Fibroblast of villous mesenchyme (primary cell): ENCODE measurements at places on chromosomes 5 and 9.
A peak's percentile ranks its signal among the peaks of the same experiment; 100 is the strongest.

DNA sequence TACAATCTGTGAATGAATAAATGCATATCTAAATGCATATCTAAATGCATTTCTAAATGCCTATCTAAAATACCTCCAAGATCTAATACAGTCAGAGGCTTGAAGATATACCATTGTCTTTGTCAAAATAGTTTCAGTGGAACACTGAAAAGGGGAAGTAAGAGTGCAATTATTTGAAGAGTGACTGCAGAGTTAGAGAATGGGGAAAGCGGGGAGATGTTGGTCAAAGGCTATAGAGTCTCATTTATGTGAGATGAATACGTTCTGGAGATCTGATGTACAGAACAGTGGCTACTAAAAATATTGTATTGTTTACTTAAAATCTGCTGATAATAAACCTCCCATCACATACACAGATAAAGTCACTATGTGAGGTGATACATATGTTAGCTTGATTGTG lies 1126.2 kb upstream of the CDH9 start:
- DNase-seq = no peak

GRCh38 chr9:14231196-14231990 lies 82.5 kb downstream of the NFIB start:
- no peak for DNase-seq

DNA sequence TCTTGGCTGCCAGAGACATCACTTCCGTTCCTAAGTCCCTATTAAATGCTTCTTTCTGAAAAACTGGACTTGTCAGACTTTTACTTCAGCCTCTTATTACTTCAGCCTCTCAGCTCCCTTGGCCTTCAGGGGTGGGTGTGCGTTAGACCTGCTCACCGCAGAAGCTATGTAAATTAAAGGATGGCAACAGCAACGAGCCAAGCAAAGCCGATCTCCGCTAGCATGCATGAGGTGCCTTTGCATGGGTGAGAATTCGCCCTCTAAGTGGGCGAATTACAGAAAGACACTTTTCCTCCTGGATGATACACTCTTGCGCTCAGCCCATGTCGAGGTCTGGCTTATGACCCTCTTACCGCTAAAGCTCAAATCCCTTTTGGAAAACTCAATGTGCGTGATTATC lies 10.9 kb upstream of the IL3 start:
- DNase-seq = no peak

GRCh38 chr9:11871852-11872251 lies 821.3 kb upstream of the TYRP1 start:
- no peak for DNase-seq

DNA sequence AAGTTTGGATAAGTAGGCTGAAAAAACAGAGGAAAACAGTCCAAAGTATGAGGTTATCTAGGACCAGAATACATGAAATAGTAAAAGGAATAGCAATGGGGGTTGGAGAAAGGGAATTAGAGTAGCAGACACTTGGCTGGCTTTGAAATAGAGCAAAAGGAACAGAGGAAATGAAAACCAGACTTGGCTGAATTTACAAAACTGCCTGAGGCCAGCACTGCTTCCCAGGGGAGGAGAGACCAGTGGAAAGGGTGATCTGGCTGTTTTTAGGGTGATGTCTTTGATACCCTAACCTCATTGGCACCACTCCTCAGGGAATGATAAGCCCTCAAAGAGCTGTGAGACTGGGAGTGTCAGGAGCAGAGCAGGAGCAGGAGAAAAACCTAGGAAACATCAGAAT lies 413.4 kb upstream of the SLC30A5 start:
- no peak for DNase-seq

- no peak for DNase-seq
Measured at GRCh38 chr5:133026664-133027153, 360 bp upstream of the ZCCHC10 start.

GRCh38 chr5:121462441-121462840 lies 389.2 kb upstream of the FTMT start:
- DNase-seq = no peak

GRCh38 chr5:134543820-134544614 lies 18.5 kb downstream of the JADE2 start:
- no peak for DNase-seq

- DNase-seq = no peak
Measured at GRCh38 chr5:14727928-14728458, 63.5 kb downstream of the OTULIN start.

DNA sequence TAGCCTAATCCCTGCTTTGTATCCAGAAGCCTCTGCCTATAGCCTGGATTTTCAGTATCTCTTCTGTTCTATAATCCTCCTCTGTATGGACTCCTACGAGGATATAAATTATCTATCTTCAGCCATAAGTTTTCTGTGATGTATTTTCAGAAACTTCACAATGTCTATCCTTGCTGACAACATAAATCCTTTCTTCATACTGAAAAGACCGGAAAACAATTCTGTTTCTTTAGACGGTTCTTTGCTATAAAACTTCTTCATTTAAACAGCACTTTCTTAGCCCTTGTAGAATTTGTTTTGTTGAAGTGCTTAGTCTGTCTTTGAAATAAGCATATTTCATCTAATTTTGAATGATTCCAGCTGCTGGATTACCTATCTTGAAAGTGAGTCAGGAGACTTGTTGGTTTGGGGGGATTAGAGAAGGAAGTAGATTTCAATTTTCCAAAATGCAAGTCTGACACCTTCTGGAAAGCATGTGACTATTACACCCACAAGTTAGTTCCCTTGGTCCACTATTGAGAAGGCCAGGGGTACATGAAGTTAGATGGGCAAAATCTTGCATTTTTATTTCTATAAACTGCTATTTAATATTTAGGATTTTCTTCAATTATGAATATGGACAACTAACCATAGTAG lies 96.3 kb upstream of the RANBP3L start:
- DNase-seq = peak; percentile 86

GRCh38 chr9:106875529-106875928 lies 12.6 kb downstream of the ZNF462 start:
- DNase-seq = no peak

DNA sequence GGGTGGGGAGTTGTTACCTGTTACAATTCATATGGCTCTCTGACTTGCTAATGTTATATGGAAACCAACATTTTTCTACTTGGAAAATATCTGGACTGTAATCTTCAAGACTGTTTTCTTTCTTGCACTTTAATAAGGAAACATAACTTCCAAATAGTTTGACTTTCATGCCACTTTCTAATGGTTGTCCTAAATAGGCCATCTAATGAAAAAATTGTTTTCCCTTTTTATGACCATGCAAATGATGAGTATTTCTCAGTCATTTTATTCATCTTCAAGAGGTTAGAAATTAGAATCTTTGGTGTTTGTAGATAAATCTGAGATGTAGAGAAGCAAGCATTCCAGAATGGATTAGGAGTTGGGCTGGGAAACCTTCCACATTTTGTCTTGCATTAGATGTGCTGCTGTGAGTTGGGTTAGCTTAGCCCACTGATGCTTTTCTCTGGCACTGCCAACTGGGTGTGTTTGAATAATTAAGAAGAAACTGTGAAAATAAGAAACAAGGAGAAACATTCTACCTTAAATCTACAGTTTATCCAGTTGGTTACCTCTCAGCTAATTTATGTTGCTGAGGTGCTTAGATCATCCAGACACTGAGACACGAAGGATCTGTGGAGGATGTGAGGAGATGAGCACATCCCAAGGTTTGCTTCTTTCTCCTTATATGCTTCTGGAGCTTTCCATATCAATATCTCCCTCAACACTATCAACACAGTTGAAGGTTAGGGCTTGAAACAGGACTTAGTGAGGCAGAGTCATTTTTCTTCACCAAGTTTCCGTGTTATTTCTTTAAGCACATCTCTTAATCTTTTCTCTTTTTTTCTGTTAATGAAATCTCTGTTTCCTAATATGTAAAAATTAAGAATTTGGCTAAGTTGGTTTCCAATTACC lies 2.7 kb downstream of the RASGRF2 start:
- DNase-seq = no peak

DNA sequence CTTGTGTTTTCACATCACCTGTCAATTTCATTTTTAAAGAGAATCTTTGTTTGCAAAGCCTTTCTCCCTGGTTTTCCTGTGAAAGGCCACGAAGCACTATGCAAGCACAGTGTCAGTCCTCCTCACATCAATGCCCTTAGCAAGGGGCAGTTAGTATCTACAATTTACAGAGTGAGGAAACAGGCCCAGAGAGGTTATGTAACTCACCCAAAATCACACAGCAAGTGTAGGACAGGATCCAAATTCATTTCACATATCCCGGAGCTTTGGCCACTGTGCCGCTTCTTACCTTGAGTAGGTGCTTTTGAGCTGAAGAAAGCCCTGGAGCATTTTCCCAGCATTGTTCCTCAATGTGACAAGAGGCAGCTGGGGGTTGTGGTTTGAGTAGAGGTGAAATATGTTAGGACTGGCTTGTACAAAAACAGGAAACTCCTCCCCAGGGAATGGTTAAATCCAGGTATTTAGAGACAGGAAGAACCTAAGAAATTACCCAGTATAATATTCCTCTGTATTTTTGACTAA lies 283.8 kb downstream of the NTRK2 start:
- DNase-seq = no peak

- DNase-seq = no peak
Measured at GRCh38 chr9:81772144-81772543, 82.8 kb upstream of the TLE1 start.

DNA sequence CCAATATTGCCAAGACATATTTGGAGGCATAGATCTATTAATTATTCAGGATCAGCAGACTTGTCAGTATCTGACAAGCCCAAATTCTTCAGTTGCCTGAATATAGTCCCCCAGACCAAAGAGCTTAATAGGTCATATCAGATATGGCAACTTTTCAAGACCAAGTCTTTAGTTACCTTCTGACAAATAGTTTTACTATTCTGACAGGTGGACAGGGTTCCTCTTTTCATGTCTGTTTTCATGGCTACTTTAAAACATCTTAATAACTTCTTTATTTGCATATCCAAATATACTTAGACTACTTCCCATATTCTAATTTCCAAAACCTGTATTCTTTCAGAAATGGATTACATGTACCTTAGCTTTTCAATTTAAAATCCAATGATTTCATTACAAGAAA lies 65.4 kb downstream of the AUH start:
- DNase-seq = no peak

DNA sequence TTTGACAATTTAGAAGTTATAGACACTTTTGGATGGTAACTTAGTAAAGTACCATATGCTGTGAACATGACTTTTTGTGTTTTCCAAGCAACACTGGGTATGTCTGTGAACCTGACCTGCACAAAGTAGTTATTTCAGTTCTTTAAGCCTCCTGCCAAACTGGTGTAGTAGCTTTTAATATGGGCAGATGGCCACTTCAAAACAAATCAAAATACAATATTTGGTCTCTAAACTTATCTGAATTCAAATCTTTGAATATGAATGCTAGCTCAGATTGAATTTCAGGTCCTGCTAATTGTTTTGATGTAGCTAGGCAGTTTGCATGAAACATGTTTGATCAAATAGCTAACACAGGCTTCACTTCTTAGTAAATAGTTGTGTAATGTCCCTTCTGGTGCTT lies 1176.7 kb upstream of the CDH9 start:
- DNase-seq = no peak

DNA sequence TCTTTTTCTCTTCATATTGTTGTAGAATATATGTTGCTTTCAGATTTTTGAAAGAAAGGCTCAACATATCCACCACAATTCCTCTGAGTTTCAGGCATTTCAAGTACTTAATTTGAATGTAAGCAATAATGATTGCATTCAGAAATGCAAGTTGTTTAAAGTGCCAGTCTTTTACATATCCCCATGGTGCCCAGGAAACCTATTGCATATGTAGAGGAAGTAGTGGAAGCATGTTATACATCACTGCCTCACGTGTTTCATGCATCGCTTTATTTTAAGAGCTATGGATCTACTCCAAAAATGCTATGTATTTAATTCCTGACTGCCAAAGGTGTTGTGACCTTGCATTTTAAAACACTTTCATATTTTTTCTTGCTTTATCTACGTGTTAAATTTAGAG lies 28.1 kb downstream of the CPEB4 start:
- DNase-seq = no peak

DNA sequence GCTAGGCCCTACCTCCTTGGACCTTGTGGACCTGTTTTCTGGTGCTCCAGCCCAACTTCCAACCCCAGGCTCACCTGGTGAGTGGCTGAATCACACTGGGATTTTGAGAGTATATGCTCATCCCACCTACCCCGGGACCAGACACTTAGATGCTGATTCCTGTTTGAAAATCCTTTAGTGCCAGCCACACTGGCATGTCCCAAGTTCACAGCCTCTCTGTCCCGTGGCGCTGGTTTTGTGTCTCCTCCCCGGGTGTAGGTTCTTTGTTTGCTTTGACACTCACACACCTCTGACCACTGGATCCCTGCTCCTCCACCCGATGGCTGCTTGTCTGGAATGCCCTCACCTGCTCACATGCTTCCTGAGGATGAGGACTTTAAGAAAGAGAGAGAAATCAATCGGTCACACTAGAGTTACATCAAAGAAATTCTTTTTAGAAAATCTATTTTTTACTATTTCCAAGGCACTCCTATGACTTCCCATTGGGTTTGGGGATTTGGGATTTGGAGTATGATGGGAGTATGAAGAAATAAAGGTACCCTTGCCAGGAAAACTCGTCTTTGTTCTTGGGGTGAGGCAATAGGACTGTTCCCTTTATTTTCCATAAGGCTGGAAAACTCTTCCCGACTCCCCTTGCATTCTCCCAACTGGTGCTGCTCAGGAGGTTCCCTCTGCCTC lies 7.3 kb upstream of the SLC25A48 start:
- DNase-seq = no peak

GRCh38 chr9:98962181-98962560 lies 18.5 kb downstream of the COL15A1 start:
- peak; percentile 70 for DNase-seq

DNA sequence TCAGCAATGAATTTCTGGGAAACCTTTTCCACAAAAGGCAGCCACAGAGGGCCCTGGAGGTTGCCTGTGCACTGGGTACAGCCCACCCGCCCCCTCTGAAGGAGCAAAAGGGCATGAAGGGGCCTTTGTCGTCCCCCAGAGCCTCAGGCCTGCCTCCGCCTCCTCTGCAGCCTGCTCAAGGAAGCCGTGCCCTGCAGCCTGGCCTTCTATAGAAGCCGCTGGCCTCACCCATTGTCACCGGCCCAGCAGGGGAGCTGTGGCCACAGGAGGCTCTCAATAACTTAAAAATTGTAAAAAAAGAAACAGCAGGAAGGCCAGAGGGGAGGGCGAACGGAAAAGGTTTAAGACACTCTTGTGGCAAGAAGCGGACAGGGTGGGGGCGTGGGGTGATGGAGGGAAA lies 213.3 kb downstream of the IRX2 start:
- DNase-seq = no peak
